Right ventricle myocardium inferior (tissue), 1 donor: ENCODE measurements at places on chromosomes 7 and 10. TPM values are rescaled to one million over a fixed set of nuclear protein-coding genes. Genes with fewer than 3 reads are reported as not detected.
A peak's percentile ranks its signal among the peaks of the same experiment; 100 is the strongest.

DNA sequence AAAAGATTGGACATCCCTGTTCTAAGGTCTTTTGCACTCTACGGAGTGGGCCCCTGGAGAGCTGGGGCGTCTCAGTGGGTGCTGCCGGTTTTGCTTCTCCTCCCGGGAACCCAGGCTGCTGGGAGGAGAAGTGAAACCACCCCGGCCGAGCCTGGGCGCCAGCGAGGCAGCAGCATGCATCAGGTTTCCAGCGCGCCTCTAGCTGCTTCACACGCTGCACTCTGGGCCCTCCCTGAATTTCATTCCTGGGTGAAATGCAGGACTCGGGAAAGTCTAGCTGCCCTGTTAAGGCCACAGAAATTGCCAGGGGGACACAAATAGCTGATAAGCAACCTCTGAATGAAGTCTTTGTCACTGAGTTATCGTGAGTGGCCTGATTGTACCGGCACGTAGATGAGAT lies 127.4 kb downstream of the TRRAP start:
- DNase-seq: no peak

UCMA gene
- not detected for total RNA-seq

DNA sequence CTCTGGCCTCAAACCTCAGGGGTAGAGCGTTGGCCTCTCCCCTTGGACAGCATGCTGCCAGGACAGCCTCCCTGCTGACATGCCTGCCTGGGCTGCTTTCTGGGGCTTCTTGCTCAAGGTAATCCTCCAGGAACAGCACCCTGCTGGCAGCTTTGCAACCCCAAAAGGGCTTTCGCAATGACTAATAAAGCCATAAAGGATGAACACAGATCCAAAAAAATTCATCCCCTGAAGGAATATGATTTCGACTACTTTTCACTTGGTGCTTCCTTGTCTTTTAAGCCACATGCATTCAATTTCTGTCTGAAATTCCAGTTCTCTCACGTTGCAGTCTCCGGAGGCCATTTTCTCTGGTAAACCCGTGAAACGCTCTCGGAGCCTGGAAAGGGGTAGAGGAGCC lies 15.1 kb upstream of the SH3PXD2A start:
- DNase-seq: no peak

DNA sequence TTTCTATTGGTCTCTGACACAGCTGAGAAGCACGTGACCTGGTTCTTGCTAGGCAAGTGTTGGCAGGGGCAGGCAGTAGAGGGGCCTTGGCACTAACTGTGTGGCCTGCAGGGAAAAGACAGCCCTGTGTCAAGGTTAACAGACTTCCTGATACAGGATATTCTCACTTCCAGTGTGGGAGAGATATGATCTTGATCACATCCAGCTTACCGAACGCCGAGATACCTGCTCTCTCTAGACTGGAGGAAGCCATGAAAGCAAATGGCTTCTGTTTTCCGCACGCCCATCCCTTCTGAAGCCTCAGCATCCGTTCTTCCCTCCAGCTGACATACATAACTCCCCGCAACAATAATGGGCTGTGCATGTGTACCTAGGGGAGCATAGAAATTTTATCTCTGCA lies 79.4 kb downstream of the VSTM4 start:
- no peak for DNase-seq

MALRD1 gene
- 1.1 TPM for total RNA-seq

- peak; percentile 65 for DNase-seq
Observed at GRCh38 chr7:1938788-1939433, 268.8 kb downstream of the ELFN1 start.

DNA sequence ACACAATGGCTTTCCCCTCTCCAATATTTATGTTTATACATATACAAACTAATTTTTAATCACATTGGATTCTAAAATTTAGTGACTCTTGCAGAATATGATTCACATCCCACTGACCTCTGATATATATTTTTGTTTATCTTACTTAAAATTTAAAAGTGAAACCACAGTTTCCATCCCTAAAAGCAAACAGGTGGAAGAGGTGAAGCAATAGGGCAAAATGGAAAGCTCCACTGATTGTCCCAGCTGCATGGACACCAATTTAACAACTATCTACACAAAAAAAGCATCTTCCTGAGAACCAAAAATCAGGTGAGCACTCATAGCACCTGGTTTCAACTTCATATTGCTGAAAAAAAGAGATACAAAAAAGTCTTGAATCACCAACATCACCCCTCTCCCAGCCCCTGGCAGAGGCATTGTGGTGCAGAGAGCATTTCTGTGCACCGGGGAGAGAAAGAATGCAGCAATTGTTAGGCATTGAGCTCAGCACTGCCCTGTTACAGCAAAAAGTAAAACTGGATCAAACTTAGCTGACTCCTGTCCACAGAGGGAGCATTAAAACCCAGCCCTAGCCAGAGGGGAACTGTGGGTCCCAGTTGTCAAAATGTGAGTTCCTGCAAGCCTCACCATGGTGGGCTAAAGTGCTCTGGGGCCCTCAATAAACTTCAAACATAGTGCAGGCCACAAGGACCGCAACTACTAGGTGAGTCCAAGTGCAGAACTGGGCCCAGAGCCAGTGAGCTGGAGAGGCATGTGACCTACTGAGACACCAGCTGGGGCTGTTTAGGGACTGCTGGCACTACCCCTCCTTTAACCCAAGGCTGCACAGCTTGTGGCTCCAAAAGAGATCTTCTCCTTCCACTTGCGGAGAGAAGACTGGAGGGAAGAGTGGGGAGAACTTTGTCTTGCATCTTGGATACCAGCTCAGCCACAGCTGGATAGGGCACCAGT lies 92.1 kb downstream of the SIRT1 start:
- DNase-seq: peak; percentile 73

GRCh38 chr10:34679177-34679576 lies 135.9 kb downstream of the PARD3 start:
- DNase-seq: no peak

DNA sequence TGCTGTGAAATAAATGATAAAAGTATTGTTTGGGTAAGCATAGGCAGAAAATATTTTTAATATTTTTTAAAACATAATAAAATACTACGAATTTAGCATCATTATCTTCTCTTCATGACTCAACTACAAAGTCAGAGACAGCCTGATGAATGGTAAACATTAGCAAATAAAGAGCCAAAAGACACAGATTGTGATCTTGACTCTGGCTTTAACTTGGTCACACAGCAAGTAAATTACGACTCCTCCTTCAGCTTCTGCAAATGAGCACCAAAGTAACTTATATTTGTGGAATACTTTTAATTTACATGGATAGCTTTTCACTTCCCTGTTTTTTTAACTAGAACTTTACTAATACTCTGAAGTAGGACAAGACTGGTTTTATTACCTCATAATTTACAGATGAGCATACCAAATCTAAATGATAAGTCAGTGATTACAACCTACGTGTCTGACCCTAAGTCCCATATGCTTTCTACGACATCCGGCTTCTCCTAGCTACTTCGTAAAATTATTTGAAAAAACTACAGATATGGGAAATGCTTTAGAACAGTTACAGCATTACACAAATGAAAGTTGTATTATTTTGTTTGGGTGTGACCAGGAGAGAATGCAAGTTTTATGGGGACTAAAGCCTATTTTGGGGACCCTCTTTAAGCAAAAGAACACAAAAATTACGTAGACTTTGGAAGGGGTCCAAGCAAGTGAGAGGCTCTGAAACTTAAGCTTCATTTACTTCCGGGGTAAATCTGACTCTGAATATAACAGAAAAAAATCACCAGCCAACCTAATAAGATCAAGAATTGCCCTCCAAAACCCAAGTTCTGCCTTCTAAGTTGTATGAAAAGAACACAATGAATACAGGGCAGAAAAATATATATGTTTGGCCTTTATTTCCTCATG lies 133.8 kb downstream of the CPEB3 start:
- DNase-seq: no peak

CYP2C9 gene
- total RNA-seq: not detected

- DNase-seq: no peak
Observed at GRCh38 chr10:35909121-35909720, 267.1 kb upstream of the FZD8 start.

DNA sequence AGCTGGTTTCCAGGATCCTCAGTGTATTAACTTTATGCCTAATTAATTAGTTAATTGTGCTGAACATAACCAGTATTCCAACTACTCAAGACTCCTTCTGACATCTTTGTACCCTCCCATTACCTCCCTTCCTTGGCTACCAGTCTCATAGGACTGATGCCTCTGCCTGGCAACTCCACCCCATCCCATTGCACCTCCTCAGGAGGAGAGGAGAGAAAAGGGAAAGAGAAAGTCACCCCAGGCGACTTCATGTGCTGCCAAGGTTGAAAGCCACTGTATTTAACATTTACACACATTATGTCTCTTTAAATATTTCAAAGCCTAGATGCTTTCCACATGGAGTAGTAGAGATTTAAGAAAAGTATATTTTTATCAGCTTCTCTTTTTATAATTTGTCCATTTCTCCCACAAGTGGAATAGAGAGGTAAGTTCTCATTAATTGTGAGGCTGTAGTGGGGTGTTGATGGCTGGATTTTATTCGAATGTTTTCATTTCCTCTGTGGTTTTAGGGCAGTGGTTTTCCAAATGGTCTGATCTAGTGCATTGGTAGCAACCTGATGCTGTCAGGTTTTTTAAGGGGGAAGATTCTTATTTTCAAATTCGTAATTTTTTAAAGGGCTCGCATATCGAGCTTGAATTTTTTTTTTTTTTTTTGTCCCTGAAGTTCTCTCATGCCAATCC lies 148.0 kb downstream of the BICC1 start:
- no peak for DNase-seq

SPDYE16 gene
- not detected for total RNA-seq

- no peak for DNase-seq
Observed at GRCh38 chr7:145378197-145378596, 542.3 kb upstream of the TPK1 start.

GRCh38 chr10:14681802-14682201 lies 92.9 kb downstream of the FAM107B start:
- no peak for DNase-seq

GRCh38 chr7:49579408-49579807 lies 194.0 kb upstream of the VWC2 start:
- DNase-seq: no peak

SORBS1 gene
- 666 TPM for total RNA-seq

DNA sequence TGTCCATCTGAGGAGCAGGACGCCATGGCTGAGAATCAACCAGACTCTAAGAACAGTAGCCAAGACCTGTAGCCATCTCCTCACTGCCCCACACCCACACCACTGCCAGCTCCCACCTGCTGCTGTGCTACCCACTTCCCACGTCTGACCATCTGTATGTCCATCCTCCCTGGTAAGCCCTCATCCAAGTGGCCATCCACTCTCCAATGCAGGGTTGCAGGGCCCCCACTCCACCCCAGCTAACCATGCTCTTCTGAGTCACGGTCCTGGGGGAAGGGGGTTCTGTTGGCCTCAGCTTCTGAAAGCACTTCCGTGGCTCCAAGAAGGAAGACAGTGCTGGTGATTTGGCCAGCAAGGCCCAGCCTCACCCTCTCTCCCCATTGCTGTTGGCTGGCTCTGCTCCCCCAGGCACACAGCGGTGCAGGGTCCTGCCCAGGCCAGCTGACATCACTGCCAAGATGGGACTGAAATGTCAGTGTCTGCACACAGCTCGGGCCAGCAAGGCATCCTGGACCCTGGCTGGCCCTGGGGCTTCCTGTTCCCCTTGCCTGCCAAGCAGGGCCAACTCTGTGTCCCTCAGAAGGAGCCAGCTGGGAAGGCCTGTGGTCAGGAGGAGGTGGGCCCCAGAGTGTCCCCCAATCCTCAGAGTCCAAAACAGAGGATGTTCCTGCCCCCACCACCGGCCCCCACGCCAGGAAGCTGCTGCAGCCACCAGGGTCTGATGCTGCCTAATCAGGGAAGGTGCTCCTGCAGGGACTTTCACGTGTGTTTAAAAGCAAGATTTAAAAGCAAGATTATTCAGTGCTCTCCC lies 17.5 kb downstream of the RASGEF1A start:
- peak; percentile 37 for DNase-seq

GRCh38 chr7:5396542-5396941 lies 27.1 kb downstream of the TNRC18 start:
- peak; percentile 59 for DNase-seq

SNCG gene
- total RNA-seq: 24.7 TPM

DNA sequence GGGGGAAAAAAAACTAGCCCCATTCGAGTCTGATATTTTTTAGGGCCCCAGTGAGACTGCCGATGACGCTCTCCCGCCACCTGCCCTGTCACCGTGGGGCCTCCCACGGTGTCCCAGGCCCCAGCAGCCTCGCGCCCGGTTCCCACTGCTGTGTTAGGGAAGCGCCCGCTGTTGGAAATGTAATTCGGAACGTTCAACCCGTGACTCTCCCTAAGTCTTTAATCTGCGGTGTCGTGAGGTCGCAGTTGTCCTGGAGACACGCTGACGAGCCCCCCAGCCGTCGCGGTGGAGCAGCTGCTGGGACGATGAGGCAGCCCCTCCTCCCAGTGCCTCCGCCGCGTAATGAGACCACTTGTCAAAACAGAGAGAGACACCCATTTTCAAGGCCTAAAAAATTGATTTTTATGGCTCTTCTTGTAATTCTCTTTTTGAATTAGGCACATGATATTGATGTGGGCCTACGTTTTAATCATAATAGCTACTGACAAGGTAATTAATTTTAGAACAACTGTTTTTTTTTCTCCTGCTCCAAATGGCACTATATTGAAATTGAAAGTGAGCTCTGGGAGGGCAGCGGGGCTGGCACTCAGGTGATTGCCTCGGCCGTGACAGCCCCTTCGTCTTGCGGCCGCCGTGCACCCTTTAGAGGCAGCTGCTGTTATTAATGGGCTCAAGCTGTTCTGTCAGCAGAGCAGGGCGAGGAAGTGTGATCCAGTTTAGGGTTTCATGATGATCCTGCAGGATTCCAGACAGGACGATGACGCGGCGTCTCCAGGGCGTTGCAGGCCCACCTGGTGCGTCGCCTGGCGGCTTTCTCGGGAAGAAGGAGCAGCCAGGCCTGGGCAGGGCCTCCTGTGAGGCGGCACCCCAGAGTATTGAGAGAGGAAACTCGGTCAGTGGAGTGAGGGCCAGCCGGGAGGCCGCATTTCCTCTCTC lies 63.3 kb downstream of the NKX6-2 start:
- DNase-seq: no peak

- no peak for DNase-seq
Observed at GRCh38 chr7:6453734-6454133, 6.0 kb upstream of the DAGLB start.
